Non-pigmented ciliary epithelial cell (primary cell): ENCODE measurements at places on chromosomes 16 and 17.

DNA sequence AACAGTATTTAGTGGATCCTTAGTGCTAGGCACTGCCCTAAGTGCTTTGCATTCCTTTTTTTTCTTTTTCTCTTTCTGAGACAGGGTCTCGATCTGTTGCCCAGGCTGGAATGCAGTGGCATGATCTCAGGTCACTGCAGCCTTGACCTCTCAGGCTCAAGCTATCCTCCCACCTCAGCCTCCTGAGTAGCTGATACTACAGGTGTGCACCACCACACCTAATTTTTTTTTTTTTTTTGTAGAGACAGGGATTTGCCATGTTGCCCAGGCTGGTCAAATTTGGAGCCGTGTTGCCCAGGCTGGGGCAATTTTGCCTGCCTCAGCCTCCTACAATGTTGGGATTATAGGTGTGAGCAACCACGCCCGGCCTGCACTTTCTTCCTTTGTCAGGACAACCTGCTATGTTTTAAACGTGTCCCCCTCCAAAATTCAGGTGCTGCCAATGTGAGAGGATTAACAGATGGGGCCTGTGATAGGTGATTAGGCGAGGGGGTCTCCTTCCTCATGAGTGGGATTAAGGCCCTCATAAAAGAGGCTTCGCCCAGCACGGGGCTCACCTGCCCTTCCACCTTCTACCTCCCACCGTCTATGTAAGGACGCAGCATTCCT is 5.4 kb downstream of the NQO1 start:
- DNase-seq = no peak

DNA sequence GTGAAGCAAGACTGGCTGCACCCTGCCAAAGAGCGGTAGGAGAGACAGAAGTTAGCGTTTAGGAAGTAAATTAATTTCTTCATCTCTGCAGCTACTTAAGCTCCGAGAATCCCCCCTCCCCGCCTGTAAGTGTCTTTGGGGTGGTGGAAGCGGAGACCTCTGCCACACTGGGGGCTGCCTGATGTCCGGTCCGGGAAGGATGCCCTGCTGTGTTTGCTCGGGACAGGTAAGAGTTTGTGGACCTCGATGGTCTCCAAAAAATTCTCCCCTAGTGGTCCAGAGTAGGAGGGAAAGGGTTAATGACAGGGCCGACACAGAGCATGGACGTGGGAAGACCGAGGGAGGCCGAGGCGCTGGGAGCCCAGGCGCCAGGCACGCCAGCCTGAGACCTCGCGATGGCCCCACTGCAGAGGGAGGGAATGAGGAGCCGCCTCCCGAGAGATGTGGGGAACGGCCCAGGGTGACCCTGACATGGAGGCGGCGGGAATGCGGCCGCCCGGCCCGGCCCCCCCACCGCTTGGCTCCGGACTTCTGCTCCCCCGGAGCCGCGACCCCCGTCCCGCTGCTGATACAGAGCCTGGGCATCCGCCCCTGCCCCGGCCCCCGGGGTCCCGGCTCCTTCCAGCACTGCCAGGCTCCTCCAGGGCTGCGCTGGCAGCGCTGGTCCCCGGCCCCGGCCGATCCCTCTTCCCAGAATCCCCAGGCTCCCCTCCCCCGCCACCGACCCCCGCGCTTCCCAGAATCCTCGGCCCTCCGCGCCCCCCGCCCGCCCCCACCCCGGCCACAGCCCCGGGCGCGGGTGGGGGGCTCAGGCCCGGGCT is 680 bp downstream of the ZNF629 start:
- DNase-seq = no peak

DNA sequence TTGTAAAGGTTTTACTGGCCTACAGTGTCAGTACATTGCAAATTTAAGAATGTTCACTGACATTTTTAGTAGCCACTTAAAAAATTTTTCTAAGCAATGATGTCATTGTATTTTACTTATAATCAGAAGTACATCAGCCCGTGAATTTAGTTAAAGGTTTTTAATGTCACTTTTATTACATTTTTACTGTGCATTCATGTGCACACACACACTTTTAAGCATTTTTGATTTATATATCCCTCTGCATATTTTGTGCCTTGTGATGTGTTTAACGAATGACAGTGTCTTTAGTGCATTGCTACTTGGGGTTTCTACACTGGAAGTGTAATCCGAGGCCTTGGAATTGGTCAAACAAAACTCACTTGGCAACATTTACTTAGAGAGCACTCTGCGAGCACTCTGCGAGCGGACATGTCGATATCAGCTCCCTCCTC is 190.4 kb downstream of the WWOX start:
- no peak for DNase-seq

DNA sequence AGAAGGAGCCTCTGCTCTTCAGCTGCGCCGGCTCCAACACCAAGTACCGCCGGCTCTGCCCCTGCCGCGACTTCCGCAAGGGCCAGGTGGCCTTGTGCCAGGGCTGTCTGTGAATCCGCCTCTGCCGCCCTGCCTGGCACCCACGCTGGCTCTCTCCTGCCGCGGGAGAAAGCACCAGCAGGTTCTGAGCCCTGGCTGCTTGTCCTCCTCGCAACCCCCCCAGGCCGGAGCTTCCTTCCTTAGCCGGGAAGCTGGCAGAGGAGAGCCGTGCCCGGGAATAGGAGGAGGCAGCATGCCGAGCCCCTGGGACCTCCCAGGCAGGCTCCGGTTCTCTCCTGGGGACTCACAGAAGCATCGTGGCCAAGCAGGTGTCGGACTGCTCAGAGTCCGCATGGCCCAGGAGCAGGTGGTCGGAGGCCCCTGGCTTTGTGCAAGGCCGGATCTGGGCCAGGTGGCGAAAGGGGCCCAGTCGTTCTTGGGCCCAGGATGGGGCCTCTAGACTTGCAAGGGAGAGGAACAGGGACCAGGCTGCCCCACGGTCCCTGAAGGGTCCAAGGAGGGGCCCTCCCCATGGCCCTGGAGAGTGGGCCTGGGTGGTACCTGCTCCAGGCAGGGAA is 80.6 kb downstream of the MGAT5B start:
- DNase-seq = no peak

- no peak for DNase-seq
These were observed 4.2 kb upstream of the ATXN7L3 start for GRCh38 chr17:44203731-44204440.

DNA sequence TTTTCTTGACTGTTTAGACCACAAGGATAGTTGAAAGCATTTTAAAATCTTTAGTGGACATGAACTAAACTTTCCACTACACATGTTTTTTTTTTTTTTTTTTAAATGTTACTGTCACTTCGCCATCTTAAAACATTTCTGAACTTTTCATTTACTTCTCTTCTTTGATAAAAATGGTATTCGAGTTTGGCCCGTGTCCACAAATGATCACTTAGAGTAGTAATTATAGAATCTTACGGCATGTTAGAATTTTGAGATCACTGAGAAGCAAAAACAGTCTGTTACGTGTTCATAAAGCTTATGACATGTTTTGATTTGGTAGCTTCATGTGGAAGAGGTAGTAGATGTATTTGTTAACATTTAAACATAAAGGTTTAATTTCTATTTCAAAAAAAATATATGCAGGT is 1.1 kb downstream of the NSRP1 start:
- no peak for DNase-seq

DNA sequence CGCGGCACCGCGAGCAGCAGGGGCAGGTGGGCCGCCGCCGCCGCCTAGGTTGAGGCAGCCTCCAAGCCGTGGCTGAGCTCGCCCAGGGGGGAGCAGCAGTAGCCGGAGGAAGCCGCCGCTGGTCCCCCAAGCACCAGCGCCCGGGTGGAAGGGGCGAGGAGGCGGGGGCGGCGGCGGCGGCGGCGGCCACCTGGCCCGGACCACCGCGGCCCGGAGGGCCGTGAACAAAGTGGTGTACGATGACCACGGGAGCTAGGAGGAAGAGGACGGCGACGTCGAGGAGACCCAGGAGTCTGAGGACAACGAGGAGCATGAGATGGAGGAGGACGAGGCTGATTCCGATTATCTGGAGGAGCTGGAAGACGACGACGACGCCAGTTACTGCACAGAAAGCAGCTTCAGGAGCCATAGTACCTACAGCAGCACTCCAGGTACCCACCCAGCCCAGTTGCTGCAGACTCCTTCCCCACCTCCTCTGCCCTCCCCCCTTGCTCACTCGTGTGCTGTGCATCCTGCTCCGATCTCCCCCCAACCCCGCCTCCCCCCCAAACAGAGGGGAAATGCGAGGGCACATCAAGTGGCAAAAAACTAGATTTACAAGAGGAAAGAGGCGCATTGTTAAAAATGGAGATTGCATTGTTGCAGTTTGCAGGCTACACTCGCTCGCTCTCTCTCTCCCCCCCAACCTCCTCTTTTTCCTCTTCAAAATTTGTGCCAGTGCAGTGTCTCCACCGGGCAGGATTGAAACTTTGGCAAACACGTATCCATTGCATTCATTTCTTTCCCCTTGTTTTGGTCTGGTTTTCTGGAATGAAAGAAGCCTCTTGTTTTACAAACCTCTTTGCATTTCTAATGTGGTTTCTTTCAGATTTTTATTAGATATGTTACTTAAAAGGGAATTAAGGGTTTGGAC is 41.8 kb upstream of the AMZ2 start:
- DNase-seq = no peak

DNA sequence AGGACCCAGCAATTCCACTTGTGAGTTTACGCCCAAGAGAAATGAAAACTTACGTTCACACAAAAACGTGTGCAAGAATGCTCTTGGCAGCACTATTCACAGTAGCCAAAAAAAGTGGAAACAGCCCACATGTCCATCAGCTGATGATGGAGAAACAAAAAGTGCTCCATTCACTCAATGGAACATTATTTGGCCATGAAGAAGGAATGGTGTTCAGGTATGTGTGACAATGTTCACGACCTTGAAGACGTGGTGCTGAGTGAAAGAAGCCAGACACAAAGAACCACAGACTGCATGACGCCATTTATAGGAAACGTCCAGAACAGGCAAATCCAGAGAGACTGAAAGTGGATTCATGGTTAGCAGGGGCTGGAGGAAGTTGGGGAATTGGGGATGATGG is 84.9 kb downstream of the ZDHHC7 start:
- no peak for DNase-seq

DNA sequence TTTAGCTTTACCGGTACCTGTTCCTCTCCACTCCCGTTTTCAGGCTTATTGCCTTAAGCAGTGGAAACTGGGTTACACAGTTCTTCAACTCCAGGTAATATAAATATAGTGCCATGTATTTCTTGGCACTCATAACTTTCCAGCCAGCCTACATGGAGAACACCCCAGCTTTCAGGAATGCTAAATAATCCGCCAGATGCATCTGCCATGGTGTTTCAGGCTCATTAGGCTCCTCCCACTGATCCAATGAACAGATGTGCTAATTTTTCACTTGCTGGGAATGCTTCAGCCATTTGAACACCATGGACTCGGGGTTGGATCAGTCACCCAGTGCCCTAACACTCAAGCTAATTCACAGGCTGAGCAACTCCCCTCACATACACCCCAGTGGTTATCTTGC is 4.6 kb downstream of the ANKFN1 start:
- no peak for DNase-seq

- DNase-seq = no peak
These were observed 9.6 kb downstream of the MARVELD3 start for GRCh38 chr16:71635632-71636031.

DNA sequence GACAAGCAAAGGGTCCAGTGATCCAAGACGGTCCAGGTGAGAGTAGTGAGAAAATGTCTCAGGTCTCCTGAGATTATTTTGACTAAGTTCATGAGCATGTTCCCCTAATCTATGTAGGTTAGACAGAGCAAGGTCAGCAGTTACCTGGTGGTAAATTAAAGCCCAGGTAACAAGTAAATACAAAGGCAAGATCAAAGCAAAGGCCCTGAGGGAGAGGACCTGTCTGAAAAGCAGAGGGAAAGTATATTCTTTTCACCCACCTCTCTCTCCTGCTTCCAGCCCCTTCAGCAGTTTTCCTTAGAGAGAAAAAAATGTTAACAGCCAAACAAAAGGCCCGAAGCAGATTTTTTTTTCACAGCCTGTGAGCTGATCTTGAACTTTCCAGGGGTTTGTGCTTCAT is 302.7 kb downstream of the MAP2K6 start:
- DNase-seq = no peak

GRCh38 chr17:63805591-63805990 is 21.6 kb upstream of the PSMC5 start:
- DNase-seq = no peak

DNA sequence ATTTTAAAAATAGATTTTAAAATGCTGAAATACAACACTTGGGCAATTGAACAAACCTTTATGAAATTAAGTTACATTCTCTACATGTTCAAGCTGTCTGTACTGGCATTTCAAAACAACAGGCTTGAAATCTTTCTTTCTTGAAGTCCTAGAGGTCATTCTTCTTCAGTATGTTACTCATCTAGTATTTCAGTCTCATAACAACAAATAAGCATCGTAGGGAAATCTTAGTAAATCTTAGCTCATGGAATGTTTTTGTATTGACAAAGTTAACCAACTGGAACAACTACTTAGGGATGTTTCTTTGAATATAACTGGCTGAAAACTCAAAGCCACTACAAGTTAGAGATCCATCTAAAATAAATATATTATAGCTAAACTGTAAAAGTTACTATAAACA is 96.6 kb downstream of the KIF2B start:
- DNase-seq = no peak

- DNase-seq = no peak
These were observed 265.2 kb downstream of the XYLT1 start for GRCh38 chr16:17205279-17206211.

DNA sequence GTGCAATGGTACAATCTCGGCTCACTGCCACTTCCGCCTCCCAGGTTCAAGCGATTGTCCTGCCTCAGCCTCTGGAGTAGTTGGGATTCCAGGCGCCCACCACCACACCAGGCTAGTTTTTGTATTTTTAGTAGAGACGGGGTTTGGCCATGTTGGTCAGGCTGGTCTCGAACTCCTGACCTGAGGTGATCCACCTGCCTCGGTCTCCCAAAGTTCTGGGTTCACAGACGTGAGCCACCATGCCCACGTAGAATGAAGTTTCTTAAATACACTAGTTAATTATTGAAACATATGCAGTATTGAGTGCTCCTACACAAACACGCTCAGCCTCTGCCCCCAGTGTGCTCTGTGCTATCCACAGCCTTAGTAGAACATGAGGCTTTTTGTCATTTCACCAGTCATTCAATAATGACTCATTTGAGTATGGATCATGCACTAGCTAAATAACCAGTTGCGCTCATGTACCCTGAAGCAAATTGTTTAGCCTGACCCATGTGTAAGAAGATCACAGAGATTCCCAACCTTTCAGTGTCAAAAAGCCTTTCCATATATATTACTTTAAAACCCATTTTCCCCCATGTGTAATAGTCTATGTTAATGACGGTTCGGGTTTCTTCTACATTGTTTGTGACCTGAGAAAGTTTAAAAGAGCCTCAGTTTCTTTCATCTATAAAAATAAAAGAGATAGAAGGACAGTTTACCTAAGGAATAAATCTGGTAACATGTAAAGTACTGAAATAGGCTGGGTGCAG is 49.7 kb downstream of the TUBD1 start:
- DNase-seq = peak; percentile 93
